Renal pelvis (tissue), 12 donors: ENCODE measurements at places on chromosomes 3 and 15. TPM values are rescaled to one million over a fixed set of nuclear protein-coding genes. Genes with fewer than 3 reads are reported as not detected.

Gene ISLR
- 69.0 TPM for polyA plus RNA-seq

Gene CMC1
- polyA plus RNA-seq: 28.0 TPM

Gene C2CD4A
- polyA plus RNA-seq: 0.30 TPM

Gene C3orf49
- 1.2 TPM for polyA plus RNA-seq

Gene NR2E3
- polyA plus RNA-seq: 0.54 TPM

Gene CCR9
- not detected for polyA plus RNA-seq

Gene ARGFX
- polyA plus RNA-seq: not detected

Gene ZPLD1
- polyA plus RNA-seq: 0.89 TPM

Gene HIGD2B
- not detected for polyA plus RNA-seq

Gene BHLHE40
- polyA plus RNA-seq: 24.7 TPM

Gene CACNA2D2
- 18.3 TPM for polyA plus RNA-seq

- no peak for DNase-seq
Measured at GRCh38 chr3:150057227-150057626, 86.5 kb upstream of the PFN2 start.

- no peak for DNase-seq
Measured at GRCh38 chr3:59876533-59877062, 826.8 kb upstream of the CFAP20DC start.

DNA sequence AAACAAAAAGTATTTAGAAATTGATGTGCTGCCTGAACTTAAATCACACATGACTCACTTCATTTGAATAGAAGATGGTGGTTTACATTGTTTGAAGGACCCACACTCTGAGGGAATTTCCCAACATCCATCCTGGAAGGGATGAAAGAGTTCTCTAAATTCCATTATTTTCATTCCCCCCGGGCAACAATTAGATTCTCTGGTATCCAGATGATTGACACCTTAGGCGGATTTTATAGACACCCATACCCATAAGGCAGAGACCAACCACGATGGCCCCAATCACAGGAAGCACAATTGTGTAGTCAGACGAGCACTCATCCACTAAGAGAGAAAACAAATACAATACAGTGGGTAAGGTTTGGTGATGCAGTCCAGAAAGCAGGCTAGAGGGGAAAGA is 24.6 kb upstream of the MCCC1 start:
- DNase-seq: no peak

- no peak for DNase-seq
Measured at GRCh38 chr3:38658841-38659240, 9.4 kb upstream of the SCN5A start.

DNA sequence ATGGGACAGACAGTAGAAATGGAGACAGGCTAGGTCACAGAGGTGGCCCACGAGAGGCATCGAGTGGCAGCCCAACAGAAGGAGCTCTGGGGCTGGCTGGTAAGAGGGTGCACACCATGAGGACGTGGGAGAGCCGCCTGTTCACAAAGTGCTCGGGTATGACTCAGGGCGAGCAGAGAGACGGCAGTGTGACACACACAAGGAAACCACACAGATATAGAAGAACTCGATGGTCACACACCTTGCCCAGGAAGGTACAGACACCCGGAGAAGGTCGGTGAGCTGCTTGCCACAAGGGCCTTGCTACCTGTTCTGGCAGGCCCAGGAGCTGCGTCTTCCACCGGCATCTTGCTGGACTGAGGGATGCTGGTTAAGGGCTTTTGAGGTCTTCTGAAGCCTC is 50.2 kb downstream of the CA12 start:
- no peak for DNase-seq

- no peak for DNase-seq
Measured at GRCh38 chr3:48500656-48501055, 3.3 kb downstream of the SHISA5 start.

GRCh38 chr3:13280811-13281506 is 139.2 kb downstream of the NUP210 start:
- no peak for DNase-seq

DNA sequence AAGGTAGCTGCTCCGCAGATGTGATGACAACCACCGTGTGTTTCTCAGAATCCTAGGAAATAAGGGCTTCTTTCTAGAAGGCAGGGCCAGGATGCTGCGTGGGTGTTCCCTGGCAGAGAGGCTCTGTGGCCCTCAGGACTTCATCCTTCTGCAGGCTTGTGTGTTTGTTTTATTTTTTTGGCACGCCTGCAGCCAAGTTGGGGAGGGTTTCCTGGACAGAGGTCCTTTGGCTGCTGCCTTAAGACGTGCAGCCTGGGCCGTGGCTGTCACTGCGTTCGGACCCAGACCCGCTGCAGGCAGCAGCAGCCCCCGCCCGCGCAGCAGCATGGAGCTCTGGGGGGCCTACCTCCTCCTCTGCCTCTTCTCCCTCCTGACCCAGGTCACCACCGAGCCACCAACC is at the start of gene CLEC3B:
CLEC3B (plus strand) TSS at position 266 of the 400 bp plus-strand sequence; CDS start at position 326, 60 bp downstream.
- DNase-seq: no peak

GRCh38 chr15:52496776-52497470 is 31.8 kb downstream of the MYO5A start:
- no peak for DNase-seq

DNA sequence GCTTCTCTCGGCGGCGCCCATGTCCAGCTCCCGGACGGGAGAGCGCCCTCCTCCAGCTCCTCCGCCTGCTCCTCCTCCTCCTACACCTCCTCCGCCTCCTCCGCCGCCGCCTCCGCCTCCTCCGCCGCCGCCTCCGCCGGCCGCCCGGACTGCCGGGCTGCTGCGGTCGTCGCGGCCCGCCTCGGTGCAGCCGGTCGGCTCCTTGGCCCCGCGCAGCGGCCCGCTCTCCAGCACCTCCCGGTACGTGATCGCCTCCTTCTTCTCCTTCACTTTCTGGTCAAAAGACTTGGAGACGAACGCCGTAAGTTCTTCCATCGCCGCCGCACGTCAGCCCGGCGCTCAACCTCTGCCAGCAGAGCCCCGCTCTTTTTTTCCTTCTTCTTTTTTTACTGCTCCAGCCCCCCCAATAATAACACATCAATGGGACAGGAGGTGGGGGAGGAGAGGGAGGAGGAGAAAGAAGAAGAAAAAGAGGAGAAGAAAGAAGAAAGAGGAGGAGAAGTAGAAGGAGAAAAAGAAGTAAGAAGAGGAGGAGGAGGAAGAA is 438 bp downstream of the SHOX2 start:
- no peak for DNase-seq

DNA sequence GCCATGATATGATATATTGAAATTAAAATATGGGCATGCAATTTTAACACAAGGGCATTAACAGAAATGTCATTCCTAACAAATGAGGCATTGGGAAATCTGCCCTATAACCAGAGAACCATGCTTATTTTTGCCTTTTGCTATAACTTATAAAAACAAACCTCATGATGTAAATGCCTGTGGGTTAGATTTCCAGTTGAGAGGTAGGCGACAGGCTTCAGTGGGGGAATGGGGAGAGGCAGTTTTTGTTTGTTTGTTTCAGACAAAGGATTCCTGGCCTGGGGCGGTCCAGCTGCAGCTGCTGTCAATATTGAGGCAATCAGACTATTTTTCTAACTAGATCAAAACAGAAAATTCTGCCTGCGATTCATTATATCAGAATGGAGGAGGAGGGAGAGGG is 490.4 kb upstream of the CFAP20DC start:
- DNase-seq: no peak

GRCh38 chr15:23424111-23424904 is 22.7 kb downstream of the GOLGA6L2 start:
- no peak for DNase-seq

GRCh38 chr3:52432691-52433141 is 12.2 kb downstream of the SEMA3G start:
- DNase-seq: no peak

- no peak for DNase-seq
Measured at GRCh38 chr15:52097180-52097579, 15.4 kb downstream of the BCL2L10 start.

DNA sequence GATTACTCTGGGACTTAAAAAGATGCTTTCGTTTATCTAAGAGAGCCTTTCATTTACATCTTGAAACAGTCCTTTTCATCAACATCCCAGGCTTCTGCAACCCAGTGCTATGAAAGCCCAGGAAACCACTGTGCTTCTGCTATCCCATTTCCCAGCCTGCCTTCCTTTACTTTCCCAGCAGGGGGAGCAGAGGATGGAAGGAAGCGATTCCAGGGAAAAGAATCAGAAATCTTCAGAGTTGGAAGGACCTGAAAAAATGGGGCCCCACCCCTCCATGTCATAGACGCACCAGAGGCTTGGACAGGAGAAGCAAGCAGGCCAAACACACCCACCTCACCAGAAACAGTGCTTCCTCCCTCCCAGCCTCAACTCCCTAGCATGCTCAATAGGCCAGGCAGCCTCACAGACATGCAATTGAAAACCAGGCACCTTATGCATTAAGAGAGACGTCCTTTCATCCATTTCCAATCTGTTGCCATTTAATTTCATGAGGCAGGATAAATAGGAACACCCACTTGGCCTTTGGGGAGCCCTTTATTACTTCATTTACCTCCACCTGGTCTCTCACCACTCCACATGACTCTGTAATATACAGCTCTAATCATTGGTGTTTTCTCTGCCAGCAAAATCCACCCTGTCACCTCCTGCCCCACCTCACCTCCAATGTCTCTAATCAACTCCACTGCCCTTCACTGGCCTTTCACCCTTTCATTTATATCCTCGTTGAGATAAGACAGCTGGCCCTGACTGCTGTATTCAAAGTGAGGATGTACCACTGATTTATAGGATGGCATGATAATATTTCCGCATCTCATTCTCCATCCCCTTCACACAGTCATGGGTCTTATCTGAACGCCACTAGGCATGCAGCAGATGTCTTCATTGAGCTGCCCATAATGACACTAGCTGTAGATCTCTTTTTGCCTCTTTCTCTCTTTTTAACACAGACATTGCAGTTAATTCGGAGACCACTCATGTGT is 583.9 kb downstream of the NTRK3 start:
- no peak for DNase-seq

DNA sequence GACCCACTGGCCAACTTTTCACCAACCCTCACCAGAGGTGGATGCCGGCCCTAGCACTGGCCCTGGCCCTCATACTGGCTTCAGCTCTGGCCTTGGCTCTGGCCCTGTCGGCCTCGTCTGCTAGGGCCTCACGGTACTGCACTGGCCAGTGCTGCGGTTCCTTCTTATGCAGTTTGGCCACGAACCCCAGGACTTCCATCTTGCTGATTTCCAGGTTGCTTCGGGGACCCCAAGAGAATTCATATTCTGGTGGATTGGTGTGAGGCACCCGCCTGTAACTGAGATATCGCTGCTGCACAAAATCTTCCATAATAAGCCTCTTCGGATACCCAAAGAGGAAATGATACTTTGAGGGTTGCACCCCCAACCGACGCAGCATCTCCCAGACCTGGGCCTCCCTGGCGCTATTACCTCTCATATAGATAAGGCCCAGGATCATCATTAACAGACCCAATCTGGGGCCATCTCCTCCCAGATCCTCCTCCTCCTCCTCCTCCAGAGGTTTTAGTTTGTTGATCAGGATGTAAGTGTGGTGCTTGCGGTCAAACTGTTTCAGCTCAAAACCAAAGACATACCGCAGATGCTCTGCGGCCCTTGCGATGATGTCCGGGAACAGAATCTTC is 883 bp downstream of the MAGEF1 start:
- DNase-seq: no peak

DNA sequence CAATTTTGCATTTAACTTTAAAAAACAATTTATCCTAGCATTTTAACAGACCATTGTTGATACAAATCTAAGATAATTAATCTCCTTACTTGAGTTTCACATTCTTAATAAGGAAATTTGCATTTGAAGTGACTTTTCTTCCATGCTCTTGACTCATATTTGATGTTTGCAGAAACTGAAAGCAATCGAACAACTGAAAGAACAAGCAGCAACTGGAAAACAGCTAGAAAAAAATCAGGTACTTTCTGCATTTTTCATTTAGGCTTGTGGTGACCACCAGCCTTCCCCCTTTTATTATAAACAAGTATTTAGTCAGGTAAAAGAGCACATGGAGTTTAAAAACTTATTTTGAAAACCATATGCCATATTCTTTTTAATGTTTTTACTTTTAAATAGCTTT is 20.1 kb upstream of the SELENOT start:
- DNase-seq: no peak

DNA sequence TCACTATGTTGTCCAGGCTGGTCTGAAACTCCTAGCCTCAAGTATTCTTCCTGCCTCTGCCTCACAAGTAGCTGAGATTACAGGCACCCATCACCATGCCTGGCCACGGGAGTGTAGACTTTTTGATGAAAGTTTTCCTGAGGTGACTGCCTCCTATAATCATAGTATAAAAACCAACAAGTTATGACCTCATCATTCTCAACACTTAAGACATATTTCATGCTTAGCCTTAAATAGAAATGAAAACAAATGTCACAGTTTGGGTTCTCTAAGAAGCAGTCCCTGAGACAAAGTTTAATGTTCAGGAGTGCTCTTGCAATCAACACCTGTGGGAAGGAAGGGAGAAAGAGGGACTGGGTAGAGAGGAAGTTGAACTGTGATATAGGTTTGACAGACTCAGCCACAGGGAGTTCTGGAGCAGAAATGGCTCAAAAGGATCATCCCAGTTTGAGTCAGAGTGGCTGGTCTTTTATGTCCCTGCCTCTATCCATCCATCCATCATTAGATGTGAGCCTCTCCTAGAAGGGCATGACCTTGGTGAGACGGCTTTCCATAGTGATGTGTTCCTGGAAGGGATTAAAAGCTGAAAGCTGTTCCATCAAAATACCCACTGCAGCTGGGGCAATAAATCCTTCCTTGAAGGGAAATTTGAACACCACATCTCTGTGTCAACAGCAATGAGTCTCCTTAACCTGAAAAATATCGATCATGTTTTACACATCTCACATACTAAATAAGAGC is 16.2 kb upstream of the ABHD5 start:
- no peak for DNase-seq

GRCh38 chr3:114496021-114496434 is 202.2 kb downstream of the TIGIT start:
- DNase-seq: no peak

DNA sequence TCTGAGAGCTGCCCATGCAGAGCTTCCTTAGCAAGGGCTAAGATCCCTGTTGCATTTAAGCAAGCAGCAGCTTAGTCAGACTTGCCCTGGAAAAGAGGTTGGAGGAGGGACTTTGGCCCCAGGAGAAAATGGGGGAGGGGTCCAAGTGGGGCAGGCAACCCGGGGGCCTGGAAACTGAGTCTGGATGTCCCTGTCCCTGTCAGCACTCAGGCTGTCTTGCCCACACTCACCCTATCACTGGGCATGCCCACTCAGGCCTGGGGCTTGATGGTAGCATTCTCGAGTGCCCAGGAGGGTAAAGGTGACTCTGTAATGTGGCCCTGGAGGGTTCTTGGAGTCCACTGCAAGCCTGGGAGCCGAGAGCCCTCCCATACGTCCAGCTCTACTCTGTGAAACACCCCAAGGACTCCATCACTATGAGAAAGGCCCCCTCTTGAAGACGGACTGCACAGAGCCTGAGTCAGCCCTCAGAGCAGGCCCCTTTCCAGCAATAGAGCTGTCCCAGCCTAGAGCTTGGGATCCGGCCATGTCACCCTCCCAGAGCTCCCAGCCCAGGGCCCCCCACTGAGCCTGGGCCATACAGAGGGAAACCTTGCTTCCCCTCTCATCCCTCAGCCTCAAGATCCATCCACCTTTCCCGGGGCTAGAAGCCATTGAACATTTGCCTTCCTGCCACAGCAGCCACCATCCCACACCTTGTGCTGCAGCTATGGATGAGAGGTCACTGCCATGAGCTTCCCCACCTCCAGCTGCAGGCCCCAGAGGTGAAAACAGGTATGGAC is 13.4 kb downstream of the MYL3 start:
- no peak for DNase-seq

GRCh38 chr3:61613666-61614065 is 52.3 kb downstream of the PTPRG start:
- DNase-seq: no peak
